ENCODE measurements at places on chromosomes 7 and 10. TPM values are rescaled to one million over a fixed set of nuclear protein-coding genes. Genes with fewer than 3 reads are reported as not detected.
A peak's percentile ranks its signal among the peaks of the same experiment; 100 is the strongest.

GRCh38 chr10:103618575-103619423 is 125.3 kb downstream of the NEURL1 start:
- ATAC-seq, result no peak

GRCh38 chr10:52747694-52748093 is 24.9 kb downstream of the MBL2 start:
- ATAC-seq, result no peak

ADAMTS14 gene
- 0.06 TPM for total RNA-seq

TAS2R5 gene
- 1.1 TPM for total RNA-seq

DNA sequence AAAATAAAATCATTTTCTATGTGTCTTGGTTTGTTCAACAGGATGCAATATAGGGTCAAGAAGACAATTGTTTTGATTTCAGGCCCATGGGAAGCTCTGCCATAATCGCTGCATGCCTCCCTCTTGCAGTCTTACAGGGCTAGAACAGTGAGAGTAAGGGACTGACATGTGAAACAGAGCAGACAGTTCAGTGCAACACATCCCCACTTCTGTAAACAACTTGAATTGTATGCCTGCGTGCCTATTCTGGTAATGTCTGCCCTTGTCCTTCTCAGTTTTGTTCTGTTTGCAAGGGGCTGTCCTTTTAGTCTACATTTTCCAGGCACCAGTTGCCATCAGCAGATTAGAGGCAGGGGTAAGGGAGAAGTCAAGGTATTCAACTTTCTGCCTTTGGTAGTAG is 34.8 kb upstream of the GPR37 start:
- ATAC-seq, result no peak

DNA sequence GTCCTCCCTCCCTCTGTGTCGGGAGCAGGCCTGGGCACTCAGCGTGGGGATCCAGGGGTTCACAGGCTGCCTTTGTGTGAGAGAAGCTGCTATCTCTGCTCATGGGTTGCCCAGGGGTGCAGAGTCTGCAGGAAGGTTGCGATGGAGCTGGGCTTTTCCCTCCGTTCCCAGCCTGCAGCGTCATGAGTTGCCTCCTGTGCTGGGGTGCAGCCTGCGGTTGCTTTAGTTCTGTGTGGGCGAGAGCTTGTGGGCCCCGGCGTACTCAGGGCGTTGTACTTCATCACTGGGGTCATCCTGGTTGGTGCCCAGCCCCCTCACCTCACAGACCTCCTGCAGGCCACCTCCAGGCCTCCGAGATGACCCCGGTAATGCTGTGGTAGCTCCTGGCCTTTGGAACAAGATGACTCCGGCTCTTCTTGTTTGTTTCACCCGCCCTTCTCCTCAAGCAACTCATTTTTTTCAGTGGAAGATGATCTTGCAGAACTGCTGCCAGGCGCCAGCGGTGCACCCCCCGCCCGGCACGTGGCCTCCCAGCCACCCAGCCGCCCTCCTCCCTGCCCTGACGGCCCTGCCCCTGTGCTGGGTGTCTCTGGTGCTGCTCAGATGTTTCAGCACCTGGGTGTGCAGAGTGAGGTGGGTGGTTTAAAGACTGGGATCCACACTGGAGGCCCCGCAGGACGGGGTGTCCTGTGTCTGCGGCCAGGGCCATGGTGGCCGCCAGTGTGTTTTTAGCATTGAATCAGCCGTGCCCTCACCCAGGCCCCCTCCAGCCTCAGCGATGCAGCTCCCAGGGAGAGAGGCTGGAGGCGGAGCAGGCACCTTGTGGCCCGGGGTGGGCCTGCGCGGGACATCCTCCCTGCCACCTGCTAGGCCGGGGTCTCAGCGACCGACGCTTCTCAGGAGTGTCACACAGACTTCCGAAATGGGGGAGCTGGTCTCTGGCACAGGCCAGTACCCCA is 7.2 kb downstream of the AP5Z1 start:
- ATAC-seq, result no peak

GRCh38 chr10:22617516-22617915 is 96.9 kb downstream of the PIP4K2A start:
- no peak for ATAC-seq

DNA sequence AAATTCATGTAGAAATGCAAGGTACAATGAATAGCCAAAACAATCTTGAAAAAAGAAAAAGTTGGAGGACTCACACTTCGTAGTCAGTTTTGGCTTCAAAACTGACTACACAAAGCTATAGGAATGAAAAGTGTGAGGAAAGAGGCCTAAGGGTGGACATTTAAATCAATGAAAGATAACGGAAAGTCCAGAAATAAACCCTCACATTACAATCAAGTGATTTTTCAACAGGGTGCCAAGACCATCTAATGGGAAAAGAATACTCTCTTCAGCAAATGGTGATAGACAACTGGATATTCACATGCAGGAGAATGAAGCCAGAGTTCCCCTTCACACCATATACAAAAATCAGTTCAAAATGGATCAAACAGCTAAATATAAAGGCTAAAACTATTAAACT is 106.8 kb downstream of the SRPK2 start:
- no peak for ATAC-seq

DNA sequence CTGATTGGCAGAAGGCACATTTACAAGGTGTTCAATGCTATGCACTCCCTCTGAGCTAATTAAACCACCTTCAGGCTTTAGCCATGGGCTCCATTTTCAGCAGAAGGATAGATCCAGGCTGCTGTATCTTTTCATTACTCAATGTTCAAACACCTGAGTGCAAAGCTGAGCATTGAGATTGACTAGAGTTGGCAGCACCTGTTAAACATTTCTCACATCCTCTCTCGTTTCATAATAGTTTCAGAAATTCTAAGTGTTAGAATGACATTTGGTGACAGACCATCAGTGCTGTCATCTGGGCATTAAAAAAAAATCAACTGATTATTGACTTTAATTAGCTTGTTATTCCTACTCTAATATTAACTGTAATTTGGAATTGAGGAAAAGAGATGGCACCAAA is 187.1 kb upstream of the SEMA3E start:
- no peak for ATAC-seq

DNA sequence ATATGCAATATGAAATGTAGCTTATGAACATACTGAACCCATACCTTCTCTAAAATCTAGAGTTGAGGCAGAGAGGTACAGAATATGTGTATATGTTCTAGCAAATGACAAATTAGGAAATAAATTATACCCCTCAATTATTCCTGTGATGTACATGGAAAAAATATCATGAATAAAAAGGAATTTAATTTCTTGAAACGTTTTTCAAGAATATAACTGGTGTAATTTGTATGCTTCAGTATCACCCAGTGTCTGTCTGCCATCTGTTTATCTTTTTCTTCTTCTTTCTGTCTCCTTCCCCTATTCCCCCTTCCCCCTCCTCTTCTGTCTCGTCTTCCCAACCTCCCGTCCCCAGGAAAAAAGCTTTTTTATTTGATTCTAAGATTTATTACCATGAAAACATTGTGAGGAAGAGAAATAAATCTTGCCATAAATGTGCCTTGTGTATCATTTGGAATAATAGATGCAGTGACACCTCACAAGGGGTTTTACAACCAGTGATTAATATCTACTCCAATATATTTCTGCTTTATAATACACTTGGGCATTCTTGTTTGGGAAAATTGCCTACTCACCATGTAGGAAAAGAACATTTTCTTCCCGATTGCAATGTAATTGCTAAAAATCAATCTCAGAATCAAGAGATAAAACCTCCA is 12.2 kb downstream of the LANCL2 start:
- ATAC-seq, result no peak

CAMK2B gene
- total RNA-seq, result 1.7 TPM

- ATAC-seq, result peak; percentile 21
These were observed 304.6 kb downstream of the PRPF18 start for GRCh38 chr10:13891128-13892000.

GRCh38 chr7:142331941-142332340 is 74.1 kb upstream of the PRSS58 start:
- no peak for ATAC-seq

DNA sequence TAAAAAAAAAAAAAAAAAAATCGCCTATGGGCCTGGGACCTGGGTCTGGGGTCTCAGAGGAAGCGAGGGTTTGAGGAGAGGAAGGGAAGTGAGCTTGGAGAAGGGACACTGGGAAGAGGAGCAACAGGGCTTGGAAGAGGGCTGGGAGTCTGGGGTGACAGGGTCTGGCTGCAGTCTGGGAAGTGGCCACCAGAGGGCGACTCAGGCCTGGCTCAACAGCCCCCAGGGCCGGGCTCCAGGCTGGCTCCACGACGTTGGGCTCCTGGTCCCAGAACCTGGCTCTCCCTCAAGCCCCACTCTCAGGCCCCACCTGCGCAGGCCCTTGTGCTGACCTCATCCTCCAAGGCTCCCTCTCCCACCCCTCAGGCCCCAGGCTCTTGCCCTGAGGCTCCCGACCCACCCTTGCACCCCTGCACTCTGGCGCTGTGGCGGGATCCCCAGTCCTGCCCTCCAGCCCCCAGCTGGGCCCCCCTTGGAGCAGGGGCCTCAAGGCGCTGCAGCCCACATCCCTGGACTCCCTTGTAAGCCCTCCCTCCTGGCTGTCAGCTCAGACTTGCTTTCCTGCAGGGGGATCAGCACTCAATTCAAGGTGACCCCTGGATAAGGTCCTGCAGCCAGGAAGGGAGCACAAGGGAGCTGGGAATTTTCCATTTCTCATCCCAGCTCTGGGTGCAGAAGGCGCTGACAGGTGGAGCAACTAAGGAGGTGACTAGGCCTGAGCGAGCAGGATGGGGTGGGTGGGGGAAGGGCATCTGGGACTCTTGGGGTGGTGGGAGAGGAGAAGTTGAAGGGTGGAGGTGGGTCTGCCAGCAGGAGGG is 5.4 kb upstream of the SPACDR start:
- peak; percentile 86 for ATAC-seq

GRCh38 chr10:29957236-29957635 is 102.2 kb downstream of the JCAD start:
- ATAC-seq, result no peak

ZNF33A gene
- 33.1 TPM for total RNA-seq

DMBT1 gene
- not detected for total RNA-seq

GRCh38 chr10:98391578-98391991 is 23.4 kb downstream of the PYROXD2 start:
- peak; percentile 26 for ATAC-seq

GRCh38 chr10:65430979-65431378 is 1494.9 kb upstream of the LRRTM3 start:
- no peak for ATAC-seq

GRCh38 chr7:64313740-64314491 is at the start of gene ZNF736:
Gene ZNF736 (plus strand): TSS chr7:64313961. CDS start chr7:64314151, 190 bp downstream.
- ATAC-seq, result peak; percentile 100

- no peak for ATAC-seq
These were observed 109.5 kb upstream of the ZEB1 start for GRCh38 chr10:31209478-31209877.

GRCh38 chr7:5428478-5429252 is 5.0 kb upstream of the TNRC18 start:
- no peak for ATAC-seq

DNA sequence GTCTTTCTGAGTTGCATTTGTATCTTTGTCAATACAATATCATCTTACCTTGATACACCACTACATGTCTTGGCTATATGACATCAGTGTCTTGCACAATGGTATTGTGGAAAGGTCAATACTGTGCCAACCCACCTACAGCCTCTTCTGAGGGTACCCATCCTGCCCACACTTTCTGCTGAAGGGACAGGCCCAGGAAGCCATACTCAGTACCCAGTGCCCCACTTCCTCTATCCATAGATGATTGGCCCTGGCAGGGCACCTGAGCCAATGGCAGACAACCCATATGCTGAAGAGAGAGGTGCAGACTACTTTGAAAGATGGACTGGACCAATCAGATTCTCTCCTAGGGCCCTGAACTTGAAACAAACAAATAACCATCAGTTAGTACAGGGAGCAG is 152.0 kb upstream of the ADO start:
- peak; percentile 44 for ATAC-seq

DNA sequence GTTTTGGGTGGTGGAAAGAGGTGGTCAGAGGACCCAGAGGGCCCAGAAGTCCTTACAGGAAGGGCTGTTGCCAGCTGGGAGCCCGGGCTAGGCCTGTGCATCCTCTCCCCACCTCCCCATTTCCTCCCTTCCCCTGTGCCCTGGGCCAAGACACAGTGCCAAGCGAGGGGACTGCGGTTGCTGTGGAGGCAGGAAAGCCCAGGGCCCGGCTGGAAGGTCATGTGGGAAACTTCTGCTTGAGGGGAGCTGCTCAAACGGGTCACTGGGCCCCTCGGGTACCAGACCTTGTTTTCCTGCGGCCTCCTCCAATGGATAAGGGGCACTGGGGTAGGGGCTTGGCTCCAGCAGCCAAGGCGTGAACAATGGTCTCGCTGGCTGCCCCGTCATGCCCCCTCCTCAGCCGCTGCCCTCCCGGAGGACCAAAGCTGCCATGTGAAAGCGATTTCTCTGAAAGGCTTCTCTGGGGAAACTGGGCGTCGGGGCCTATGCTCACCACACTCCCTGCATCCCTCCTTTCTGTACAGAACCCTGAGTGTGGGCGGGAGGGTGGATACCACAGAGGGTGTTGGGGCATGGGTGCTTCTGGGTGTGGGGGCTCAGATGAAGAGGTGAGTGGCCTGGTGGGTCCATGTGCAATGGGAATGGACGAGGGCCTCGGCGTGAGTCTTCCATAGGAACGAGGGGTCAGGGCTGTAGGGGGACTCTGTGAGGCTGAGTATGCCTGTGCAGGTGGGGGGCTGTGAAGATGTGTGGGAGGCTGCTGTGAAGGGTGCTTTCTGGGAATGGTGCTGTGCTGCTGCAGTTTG is 135.3 kb downstream of the PTPN20 start:
- no peak for ATAC-seq

All from activated T-helper 17 cell treated with anti-CD3 and anti-CD28 coated beads, Interleukin-2, amount 50 U/mL, for 72 hours (primary cell).